NCI-H1930 (cell line): ENCODE measurements at places on chromosomes 2 and 18.
A peak's percentile ranks its signal among the peaks of the same experiment; 100 is the strongest.

DNA sequence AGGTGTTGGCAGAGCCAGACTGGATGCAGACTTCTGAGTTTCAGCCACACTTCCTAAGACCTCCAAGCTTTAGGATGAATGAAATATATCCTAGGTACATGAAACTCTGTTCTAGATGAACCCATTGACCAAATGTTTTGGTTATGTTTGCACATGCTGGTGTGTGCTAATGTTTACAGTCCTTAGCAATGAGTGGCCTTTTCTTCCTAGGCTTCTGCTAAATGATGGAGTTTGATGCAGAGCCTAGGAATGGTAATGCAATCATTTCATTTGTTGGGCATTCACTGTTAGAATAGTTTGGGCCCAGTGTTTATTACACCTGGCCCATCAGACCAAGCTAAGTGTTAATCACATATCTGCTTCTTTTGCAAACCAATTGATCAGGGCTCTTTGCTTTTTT, 464.7 kb downstream of the MEIS1 start:
- no peak for DNase-seq

DNA sequence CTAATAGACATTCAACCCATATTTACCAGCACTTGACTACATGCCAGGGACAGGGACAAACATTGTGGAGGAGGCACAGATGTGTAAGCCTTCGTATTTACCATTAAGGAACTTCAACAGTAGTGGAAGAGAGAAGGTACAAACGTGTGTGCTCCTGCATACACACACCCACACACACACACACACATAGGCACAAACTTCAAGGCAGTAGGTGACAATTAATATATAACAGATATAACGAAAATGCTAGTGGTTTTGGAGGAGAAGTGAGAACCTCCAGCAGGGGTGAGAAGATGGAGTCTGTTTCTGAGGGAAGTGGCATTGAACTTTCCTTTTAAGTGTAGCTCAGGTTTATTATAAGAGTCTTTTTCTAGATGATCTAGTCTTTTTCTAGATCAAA, 231.1 kb downstream of the SETBP1 start:
- DNase-seq: no peak

DNA sequence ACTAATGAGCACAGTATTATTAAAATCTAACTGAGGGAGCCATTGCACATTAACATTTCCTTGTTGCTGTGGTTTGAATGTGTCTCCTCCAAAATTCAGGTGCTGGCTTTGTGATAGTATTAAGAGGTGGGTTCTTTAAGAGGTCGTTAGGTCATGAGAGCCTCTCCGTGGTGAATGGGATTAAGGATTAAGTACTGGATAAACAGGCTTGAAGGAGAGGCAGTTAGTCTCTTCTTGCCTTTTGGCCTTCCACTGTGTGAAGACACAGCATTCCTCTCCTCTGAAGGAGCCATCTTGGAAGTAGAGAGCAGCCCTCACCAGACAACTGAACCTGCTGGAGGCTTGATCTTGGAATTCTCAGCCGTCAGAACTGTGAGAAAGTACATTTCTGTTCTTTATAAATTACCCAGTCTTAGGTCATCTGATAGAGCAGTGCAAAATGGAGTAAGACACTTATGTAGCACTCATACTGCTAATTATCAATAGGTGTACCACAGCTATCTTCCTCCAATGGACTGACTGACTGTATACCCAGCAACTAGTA, 182.7 kb downstream of the MYO3B start:
- DNase-seq: no peak

GRCh38 chr18:23822590-23823385, 133.5 kb downstream of the LAMA3 start:
- no peak for DNase-seq

- DNase-seq: no peak
These were observed 24.5 kb downstream of the DARS1 start for GRCh38 chr2:135960656-135961551.

DNA sequence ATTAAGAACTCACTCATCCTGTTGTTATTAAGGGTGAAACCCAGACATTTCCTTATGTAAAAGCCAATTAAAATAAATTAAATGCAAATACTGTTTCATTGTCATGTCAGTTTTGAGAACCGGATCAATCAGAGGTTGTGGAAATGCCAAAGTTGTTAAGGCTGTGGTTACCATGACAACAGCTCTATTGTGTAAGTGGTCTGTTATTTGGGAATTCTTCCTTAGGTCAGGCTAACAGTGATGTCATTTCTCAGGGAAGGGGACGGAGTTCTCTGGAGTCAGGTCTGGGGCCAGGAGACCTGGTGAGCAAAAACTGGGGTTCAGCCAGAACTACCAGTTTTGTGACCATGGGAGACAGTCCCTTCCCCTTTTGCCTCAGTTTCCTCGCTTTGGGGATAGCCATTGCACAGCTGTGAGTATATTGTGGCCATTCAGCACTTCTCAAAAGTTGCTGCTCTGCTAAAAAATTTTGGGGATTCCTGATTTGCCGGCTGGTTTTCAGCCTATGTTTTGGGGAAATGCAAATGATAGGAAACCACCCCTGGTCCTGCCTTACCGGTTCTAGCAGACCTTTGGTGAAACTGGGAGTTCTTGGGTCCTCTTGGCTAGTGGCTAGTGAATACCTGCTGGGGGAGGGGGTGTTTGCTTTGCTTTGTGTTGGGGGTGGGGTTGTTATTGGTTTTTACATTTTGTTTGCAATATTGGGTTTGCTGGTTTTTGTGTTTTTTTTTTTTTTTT, 21.6 kb downstream of the HPCAL1 start:
- DNase-seq: no peak

DNA sequence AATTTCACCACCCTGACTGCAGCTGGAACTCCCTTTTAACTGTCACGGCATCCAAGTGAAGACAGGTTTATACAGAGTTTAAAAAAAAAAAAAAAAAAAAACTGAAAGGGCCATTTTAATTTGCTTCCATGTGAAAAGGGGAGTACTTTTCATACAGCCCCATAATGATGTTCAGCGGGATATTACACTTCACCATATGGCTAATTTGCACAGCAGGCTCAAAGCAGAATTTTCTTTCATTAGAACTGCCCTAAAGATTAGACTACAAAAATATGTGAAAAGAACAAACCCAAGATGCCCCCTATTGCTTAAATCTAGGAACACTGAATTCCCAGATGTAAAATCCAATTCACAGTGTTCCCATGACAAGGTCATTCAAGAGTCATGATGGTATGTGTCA, 301.8 kb downstream of the EXOC6B start:
- DNase-seq: no peak

- no peak for DNase-seq
These were observed 154.7 kb upstream of the HS6ST1 start for GRCh38 chr2:128473175-128474035.

DNA sequence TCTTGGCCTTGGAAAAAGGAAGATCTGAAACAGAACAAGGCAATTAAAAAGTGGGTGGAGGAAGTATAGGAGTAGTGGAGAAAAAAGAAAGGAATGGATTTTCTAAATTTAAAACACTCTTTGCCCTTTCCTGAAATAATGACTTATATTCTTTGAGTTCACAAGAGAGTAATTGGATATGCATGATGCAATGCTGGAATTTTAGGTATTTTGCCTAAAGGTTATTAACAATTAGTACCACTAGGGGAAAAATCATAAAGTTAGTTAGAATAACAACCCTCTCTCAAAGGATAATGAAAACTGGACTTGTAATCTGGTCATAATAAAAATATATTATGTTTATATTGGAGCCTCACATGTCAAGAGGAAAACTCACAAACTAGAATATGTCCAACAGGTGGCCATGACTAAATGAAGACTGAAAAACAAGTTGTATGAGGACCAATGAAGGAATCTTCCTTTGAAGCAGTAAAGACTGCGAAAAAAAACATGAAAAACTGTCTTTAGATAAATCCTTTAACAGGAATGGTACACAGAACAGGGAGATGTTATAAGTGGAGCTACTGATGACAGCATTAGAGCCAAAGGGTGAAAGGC, 281.8 kb downstream of the NCKAP5 start:
- no peak for DNase-seq

DNA sequence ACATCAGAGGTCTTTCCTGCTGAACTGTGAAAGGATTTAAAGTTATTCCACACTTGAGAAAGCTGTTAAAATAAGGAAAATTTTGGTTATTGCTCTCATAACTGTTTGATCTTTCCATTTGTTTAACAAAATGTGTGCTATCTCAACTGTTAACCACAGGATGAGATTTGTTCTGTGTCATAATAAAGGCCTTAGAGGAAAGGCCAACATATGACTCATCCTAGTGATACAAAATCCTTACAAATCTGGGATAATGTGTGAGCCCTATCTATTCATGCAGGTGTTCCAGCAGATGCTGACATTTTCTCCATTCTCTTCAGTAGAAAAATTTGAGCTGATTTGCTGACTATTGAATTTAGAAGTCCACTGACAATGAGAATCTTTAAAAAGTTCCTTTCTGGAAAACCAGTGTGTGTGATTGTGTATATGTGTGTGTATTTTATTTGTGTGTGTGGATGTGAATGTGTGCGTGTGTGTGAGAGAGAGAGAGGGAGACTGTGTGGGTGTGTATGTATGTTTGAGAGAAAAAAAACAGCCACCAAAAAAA, 1111.9 kb upstream of the GYPC start:
- no peak for DNase-seq

DNA sequence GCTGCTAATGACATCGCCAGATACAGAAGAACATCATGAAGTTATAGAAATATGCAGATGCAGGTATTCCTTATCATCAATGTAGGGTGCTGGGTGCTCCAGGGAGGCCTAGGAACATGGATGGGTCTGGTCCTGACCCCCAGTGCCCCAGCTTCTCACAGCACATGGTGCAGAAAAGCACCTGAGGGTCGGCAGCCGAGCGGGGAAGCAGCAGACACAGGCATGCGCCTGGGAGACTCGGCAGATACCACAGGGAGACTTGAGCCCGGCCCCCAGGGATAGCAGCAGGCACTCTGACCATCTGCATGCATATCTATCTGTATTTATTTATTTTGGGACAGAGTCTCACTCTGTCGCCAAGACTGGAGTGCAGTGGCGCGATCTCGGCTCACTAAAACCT, 43.2 kb downstream of the TMEM18 start:
- no peak for DNase-seq

DNA sequence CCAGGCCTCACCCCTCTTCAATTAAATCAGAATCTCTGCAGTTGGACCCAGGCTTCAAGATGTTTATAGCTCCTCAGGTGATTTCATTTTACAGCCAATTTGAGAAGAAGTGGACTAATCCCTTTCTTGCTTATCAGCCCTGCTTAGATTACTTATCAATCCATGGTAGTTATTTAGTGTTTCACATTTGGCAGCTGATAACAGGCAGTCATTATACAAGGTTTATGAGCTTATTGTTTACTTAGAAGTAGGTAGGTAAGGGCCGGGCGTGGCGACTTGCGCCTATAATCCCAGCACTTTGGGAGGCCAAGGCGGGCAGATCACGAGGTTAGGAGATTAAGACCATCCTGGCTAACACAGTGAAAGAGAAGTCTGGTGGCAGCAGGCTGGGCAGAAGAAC, 237.5 kb downstream of the CTNNA2 start:
- no peak for DNase-seq

DNA sequence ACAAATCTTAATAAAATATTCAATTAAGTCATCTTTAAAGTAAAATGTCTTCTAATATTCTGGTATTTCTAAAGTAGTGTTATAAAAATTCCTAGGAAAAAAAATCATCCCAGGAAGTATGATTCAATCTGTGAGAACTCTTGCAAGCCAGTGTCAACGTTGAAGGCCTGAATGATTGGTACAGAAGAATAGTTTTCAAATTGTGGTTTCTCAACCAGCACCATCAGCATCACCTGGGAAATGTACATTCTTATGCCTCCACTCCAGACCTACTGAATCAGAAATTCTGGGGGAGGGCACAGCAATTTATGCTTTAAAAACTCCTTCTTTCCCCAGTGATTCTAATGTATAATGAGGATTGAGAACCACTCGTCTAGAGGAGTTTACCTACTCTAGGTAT, 62.3 kb upstream of the C2orf15 start:
- DNase-seq: no peak

DNA sequence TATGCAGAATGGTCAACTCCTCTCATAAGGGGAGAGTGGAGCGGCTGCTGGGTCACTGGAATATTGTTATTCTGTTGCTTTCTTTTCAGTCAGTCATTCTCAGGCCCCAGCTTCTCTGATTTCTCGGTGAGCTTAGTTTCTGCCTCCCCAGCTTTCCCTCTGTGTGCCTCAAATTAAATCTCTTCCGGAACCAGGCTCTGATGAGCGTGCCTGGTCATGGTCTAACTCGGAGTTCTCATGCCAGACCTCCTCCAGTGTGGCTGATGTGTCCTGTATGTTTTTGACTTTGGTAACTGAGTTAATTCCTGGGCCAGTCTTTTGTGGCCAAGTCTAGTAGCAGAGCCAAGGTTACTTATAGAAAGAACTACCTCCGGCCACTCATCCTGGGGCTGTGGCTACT, 4.9 kb upstream of the STK11IP start:
- DNase-seq: no peak

- DNase-seq: no peak
These were observed 31.2 kb downstream of the ZDBF2 start for GRCh38 chr2:206305523-206306245.

- no peak for DNase-seq
These were observed 87.8 kb upstream of the SLC39A10 start for GRCh38 chr2:195569255-195569654.

GRCh38 chr2:66488946-66489345, 54.0 kb downstream of the MEIS1 start:
- DNase-seq: peak; percentile 43

DNA sequence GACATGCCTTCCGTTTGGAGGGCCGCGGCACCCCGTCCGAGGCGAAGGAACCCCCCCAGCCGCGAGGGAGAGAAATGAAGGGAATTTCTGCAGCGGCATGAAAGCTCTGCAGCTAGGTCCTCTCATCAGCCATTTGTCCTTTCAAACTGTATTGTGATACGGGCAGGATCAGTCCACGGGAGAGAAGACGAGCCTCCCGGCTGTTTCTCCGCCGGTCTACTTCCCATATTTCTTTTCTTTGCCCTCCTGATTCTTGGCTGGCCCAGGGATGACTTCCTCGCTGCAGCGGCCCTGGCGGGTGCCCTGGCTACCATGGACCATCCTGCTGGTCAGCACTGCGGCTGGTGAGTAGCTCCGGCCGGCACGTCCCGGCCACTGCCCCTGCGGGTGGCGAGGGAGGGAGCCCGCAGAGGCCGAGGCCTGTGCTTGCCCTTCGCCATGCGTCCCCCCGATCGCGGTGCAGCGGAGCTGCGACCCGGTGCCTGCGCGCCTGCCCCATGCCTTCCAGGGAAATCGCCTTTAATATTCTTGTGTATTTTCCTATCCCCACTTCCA, 1.2 kb downstream of the BMPR2 start:
- DNase-seq: no peak

GRCh38 chr2:27376151-27376865, 4.2 kb downstream of the ZNF513 start:
- DNase-seq: no peak

- no peak for DNase-seq
These were observed 5.0 kb upstream of the TMEM178A start for GRCh38 chr2:39660612-39661236.

- no peak for DNase-seq
These were observed 4.8 kb downstream of the ITPRIPL1 start for GRCh38 chr2:96329874-96330273.
